Stomach (tissue), 19 donors: ENCODE measurements at places on chromosomes 4 and X. TPM values are rescaled to one million over a fixed set of nuclear protein-coding genes. Genes with fewer than 3 reads are reported as not detected.

GRCh38 chr4:77800483-77801259, 18.5 kb downstream of the CNOT6L start:
- DNase-seq, result no peak

DNA sequence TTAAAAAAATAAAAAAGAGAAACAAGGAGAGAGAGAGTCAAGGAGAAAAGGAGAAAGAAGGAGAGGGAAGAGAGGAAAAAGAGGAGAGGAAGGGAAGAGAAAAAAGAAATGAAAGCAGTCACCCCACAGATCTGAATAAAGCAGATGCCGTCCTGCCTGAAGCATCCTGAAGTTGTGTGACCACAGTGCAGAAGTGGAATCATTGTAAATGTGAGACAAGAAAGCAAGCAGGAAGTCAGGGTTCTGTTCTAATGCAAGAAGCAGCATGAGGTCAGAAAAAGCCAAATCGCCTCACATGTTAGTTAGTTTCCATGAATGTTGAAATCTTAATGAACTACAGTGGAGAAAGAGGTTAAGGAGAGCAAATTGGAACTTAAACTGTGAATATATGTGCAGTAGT, 692.5 kb downstream of the CENPC start:
- DNase-seq, result no peak

- DNase-seq, result no peak
These were observed 57.8 kb downstream of the DCLK2 start for GRCh38 chr4:150136036-150136435.

GRCh38 chrX:119753001-119753400, 5.4 kb upstream of the SOWAHD start:
- no peak for DNase-seq

DNA sequence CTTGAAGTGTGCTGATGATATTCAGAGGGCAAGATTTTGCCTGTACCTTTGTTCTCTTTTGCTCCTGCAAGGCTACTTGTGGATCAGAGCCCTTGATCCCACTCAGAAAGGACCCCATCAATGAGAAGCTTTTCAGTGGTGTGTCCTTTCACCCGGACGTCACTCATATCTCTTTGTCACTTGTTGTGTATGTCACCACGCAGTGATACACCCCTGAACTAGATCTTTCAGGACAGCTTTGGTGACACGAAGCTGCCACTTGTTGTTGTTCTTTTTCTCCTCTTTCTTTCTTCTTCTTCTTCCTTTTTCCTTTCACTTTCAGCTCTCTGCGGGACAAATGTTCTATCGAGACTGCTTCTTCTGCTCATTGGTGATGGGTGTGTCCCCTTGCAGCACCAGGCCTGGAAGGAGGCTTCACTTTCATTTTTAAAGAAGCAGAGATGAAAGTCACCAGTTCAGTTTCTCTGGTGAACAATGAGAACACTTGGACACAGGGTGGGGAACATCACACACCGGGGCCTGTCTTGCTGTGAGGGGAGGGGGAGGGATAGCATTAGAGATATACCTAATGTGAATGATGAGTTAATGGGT, 83.6 kb downstream of the NBDY start:
- no peak for DNase-seq

- DNase-seq, result no peak
These were observed 37.0 kb downstream of the NAT8L start for GRCh38 chr4:2096073-2096609.

DNA sequence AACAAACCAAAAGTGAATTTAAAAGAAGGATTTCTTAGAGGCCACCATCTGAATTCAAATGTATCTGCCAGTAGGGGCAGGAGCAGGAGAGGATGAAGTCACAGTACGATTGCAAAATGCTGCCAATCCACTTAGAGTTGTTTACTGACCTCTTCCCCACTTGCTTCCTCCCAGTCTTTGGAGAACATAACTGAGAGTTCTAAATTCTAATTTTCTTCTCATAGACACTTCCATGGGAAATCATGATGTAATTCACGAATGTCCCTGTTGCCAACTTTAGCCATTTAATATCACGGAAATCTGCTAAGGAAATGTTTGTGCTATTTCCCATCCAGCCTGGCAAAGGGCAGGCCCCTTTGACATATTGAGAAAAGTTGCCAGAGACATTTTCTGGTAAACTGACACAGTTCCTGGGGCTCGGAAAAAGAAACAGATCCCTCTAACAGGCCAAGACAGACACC, 33.6 kb upstream of the NOCT start:
- DNase-seq, result peak; percentile 82

GRCh38 chr4:81290813-81291212, 75.8 kb upstream of the PRKG2 start:
- no peak for DNase-seq

GRCh38 chrX:53732797-53733196, 46.3 kb upstream of the HUWE1 start:
- no peak for DNase-seq

- peak; percentile 44 for DNase-seq
These were observed 104.4 kb downstream of the UCHL1 start for GRCh38 chr4:41360921-41361793.

GRCh38 chr4:34850421-34850820, 1393.9 kb downstream of the ARAP2 start:
- DNase-seq, result no peak

DNA sequence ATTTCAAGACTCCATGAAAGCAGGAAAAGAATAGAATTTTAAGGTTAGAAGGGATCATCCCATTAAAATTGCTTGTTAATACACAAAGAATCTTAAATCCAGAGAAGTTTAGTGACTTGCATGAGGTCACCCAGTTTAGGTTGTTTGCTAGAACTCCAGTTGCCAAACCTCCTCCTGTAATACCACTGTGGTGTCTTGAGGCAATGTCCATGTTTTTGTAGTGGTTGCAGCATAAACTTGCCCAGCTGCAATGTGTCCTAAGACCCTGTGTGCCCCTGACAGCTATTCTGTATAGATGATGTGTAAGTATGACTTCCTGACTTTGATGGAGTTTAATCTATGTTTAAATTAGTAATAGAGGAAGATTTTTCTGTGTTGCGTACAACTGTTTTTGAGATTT, 6.3 kb downstream of the SFRP2 start:
- DNase-seq, result no peak

GRCh38 chr4:62896721-62897120, 1512.5 kb downstream of the TECRL start:
- no peak for DNase-seq

GRCh38 chr4:101271516-101271915, 75.8 kb downstream of the PPP3CA start:
- DNase-seq, result no peak

DNA sequence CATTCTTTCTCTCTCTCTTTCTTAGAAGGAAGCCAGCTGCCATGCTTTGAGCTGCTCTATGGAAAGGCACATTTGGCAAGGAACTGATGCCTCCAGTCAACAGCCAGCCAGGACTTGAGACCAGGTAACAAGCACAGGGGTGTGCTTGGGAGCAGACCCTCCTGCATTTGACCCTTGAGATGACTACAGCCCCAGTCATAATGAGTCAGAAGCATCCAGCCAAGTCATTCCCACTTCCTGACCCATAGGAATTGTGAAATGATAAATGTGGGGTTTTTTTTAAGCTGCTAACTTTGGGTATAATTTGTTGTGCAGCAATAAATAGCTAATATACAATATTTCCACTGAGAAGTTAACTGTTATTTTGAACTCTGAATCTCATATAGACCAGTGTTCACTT, 446.9 kb downstream of the GRXCR1 start:
- DNase-seq, result no peak

GRCh38 chr4:148203056-148203898, 238.9 kb downstream of the NR3C2 start:
- peak; percentile 48 for DNase-seq

DNA sequence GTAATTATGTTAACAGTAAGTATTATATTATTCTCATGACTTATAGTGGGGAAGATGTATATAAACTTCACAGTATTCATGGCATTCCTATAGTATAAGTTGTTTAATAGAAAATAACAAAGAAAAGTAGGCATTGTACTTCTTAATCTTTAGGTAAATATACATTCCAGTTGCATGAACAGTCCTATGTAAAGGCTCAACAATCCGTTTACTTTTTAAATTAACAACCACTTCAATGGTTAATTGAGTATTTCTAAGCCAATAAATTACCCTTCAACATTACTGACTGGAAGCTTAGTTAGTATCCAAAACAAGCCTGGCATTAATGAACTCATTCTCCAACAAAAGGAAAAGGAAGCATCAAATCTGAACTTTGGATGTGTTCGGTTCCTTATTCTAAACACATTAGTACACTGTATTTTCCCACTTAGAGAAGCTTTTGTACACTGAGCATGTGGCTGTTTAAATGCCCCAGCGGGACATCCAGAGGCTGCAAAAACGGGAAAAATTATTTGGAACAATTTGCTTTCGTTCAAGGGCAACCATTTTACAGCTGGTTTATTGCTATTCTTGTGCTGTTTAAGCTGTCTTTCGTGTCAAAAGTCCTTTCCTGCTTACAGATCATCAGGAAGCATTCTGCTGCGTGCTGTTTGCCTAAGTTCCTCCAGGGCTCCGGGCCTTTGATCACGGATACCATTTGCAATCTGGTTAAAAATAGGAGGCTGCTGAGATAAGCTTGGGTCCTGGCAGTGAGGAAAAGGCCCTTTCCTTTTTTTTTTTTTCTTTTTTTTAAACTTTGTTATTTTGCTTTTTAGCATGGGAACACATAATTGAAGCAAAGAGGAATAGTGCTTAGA, 460.3 kb downstream of the SPRY1 start:
- peak; percentile 71 for DNase-seq

DNA sequence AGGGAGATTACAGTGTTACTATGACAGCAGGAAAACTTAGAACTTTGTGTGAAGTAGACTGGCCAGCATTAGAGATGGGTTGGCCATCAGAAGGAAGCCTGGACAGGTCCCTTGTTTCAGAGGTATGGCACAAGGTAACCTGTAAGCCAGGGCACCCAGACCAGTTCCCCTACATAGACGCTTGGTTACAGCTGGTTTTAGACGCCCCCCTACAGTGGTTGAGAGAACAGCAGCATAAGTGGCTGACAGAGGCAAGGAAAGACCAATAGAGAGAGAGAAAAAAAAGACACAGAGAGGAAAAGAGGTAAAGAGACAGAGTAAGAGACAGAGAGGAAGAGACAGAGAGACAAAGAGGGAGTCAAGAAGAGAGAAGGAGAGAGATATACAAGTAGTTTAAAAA, 144.5 kb downstream of the GC start:
- DNase-seq, result no peak

DNA sequence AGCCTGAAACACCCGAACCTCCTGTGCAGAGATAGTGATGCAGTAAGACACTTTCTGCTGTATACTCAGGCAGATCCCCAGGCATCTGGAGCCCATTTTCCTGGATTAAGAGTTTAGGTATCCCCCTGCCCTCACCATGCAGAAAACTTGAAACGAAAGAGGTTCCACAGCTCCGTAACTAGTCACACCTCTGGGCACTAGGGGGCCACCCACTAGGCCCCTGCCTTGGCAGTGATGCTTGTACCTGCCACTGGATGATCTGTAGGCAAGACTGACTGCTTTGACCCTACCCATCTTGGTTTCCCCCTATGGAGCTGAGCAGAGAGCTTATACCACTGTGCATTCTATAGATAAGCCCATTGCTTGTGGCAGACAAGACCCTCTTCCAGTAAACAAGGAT, 940.6 kb downstream of the PCDH19 start:
- DNase-seq, result no peak

DNA sequence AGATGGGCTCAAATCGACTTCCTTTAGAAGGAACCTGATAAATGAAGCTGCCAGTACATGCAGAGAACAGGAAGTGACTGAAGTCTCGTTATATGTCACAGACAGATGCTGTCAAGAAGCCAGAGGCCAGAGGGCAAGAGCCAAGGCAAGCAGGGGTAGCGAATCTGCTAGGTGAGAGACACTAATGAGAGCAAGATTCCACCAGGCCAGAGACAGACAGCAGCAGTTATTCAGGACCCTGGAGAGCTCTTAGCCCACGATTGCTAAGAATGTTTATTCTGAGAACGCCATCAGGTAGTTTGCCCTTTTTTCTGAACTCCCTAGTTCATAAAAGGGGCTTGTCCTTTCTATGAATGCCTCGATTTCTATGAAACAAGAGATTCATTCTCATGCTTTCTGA, 73.7 kb downstream of the BEND2 start:
- no peak for DNase-seq

DNA sequence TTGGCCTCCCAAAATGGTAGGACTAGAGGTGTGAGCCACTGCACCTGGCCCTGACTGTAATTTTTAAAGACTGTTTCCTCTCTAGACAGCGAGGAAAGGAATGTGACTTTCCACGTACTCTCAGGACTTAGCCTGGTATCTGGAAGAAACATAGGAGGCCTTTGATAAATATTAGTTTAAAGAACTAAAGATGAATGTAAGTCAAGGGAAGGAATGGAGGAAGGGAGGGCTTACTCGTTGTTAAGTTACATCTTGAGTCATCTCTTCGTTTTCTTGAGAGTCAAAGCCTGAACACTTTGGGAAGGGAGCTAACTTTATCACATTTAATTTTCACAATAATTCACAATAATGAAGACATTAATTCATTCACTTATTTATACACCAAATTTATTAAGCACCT, 7.2 kb upstream of the LNX1 start:
- DNase-seq, result no peak

- no peak for DNase-seq
These were observed 447.7 kb upstream of the CTSO start for GRCh38 chr4:156401371-156401770.

DNA sequence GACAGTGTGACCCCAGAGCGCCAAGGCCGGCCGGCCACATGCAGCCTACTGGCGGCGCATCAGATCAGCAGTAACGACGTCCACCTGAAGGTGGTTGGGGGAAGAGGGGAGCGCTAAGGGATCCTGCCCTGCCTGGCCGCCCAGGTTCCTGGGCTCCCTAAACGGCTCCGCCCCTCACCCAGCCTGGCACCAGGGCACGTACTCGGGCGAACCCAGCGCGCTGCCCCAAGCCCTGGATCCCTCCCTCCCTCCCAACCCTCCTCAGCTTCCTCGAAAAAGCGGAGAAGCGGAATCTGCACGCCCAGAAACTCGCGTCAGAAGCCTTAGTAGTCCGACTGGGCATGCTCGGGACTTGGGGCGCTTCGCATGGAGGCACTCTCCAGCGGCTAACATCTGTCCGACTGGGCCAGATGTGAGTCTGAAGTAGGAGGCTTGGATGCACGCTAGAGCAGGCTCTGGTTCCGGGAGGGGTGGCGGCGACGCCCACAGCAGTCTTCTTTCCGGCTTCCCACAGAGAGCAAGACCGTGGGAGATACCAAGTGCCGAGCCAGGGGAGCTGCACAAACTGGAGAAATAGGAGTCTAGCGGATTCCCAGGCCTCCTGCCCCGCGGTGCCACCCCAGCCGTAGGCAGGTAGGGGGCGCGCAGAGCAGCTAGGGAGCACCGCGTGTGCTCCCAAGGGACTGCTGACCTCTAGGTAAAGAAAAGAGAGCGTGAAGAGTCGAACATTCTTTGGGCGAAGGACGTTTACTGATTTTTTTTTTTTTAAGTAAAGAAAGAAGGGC, 114.3 kb upstream of the TEX13C start:
- DNase-seq, result peak; percentile 37

- DNase-seq, result no peak
These were observed 72.3 kb upstream of the ZNF518B start for GRCh38 chr4:10529291-10530136.

AREG gene
- total RNA-seq, result 14.0 TPM

PPBP gene
- not detected for total RNA-seq

CPZ gene
- total RNA-seq, result 2.3 TPM

PDLIM3 gene
- 105 TPM for total RNA-seq

NPNT gene
- 32.9 TPM for total RNA-seq

GLOD5 gene
- not detected for total RNA-seq

ZNF182 gene
- total RNA-seq, result 1.7 TPM

DGAT2L6 gene
- total RNA-seq, result not detected

CXCL8 gene
- not detected for total RNA-seq

NDNF gene
- total RNA-seq, result 8.1 TPM

MAML3 gene
- total RNA-seq, result 20.3 TPM

MID2 gene
- total RNA-seq, result 0.58 TPM
